ENCODE measurements at places on chromosomes 4 and X.

- no peak for DNase-seq
Measured at GRCh38 chr4:30870513-30870912, 150.3 kb downstream of the PCDH7 start.

DNA sequence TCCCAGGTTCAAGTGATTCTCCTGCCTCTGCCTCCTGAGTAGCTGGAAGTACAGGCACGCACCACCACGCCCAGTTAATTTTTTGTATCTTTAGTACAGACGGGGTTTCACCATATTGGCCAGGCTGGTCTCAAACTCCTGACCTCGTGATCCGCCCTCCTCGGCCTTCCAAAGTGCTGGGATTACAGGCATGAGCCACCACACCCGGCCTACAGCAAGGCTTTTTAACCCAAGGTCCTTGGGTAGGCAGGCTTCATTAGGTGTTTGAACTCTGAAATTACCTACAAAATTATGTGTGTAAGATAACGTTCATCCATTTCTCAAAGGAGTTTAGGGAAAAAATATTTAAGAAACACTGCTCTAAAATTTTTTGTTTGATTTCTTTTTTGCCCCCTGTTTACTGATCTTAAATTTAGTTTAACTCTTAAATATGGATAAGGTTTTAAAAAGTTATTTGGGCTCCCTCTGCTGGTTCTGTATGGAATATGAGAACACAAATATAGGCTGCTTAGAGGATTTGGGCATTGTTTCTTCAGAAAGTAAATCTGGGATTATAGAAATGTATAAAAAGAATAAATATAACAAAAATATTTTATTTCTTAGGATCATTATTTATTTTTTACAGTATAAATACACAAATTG lies 92.8 kb downstream of the CBR4 start:
- no peak for DNase-seq

DNA sequence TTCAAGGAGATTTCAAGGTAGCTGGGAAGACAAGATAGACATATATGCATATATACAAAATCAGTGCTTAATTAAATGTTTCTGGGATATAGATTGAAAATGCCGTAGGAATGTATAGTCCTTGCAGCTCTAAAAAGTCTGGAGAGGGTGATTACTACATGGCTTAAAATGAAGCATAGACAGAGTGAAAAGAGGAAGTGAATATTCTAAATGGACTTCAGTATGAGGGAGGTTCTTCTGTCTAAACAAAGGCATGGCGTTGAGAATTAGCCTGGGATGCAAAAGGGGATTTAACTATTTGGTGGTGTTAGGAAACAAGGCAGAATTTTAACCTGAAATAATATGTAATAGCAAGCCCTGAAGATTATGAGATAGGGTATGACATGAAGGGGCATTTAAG lies 141.5 kb upstream of the FRMPD4 start:
- DNase-seq = no peak

- DNase-seq = peak; percentile 87
Measured at GRCh38 chr4:107283587-107284559, 247.8 kb upstream of the DKK2 start.

DNA sequence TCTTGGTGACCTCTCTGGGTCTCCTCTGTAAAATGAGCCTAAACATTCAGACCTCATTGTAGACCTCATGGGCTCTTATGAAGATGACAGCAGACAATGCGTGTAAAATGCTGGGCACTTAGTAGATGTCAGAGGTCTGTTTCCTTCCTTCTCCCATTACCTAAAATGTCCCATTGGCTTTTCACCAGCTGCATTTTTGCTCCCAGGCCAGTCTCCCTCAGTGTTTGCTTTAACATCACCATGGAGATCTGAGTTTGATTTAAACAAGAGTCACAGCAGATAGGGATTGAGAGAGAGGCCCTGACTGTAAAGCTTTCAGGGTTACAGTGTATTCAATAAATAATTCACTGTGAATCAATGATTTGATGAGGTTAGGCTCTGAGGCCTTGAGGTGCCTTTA lies 24.3 kb downstream of the PSAPL1 start:
- no peak for DNase-seq

DNA sequence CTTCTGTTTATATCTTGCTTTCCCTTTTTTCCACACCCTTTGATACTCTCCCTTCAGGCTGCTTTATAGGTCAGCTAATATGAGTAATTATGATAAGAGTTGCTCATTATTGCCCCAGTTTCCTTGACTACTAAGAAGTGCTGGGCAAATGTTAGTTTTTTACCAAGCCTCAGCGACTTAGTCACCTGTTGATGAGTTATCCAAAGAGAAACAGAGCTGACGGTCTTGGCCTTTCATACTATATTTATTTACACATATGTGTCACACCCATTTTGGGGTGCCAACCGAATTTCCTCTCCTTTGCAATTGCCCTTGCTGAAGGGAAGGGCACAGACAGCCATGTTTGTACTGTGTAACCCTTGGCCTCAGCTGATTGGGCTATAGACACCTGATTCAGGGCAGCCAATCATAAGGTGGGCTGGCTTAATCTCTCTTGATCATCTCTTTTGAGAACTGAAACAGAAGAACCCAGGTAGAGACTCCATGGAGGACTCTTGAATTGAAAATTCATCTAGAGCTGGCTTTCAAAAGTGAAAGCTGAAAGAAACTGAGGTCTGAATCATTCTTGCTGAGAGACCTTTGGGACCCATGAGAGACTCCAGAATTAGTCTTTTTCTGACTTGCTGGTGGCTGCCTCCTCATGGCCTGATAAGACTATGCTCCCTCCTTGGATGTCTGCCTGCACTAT lies 111.7 kb upstream of the RPS6KA3 start:
- peak; percentile 28 for DNase-seq

GRCh38 chr4:108107729-108108382 lies 60.9 kb downstream of the LEF1 start:
- DNase-seq = no peak

GRCh38 chr4:16205298-16206164 lies 20.7 kb downstream of the TAPT1 start:
- DNase-seq = no peak

GRCh38 chr4:81502564-81502963 lies 30.9 kb upstream of the RASGEF1B start:
- DNase-seq = no peak

GRCh38 chr4:182969651-182970279 lies 52.6 kb upstream of the DCTD start:
- DNase-seq = no peak

All from kidney epithelial cell (primary cell).